ENCODE measurements at places on chromosomes 5 and 9.

GRCh38 chr9:80282766-80283165, 711.0 kb downstream of the TLE4 start:
- DNase-seq = no peak

DNA sequence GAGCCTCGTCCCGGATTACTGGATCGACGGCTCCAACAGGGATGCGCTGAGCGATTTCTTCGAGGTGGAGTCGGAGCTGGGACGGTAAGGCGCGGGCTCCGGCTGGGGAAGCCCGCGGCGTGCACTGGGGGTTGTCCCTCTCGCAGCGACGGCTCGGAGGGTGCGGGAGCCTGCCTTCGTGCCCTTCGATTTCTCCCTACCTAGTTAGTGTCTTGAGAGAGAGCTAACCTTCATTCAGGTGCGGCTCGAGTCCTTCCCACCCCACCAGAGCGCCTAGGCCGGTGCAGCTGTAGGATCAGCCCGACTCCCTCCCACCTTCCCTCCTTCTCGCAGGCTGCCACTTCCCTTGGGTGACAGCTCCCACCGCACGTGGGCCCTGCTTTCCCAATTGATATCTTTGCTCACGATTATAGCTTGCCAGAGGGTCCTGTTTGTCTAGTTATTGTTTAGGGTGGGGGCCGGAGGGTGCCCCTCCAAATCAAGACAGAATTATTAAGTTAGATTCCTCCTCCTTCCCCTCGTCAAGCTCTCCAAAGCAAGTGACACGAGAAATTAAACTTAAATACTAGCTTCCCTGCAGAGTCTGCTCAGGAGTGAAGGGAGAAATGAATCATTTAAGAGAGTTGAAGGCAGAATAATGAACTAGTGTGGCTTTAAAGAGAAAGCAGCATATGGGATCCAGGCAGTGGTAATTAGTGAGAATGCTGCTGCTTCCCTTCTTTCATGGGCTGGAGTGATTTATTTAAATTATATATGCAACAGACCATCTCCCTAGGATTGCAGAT, 569 bp downstream of the CAMK4 start:
- peak; percentile 41 for DNase-seq

- DNase-seq = no peak
These were observed 2.0 kb downstream of the PITX1 start for GRCh38 chr5:135031813-135032694.

DNA sequence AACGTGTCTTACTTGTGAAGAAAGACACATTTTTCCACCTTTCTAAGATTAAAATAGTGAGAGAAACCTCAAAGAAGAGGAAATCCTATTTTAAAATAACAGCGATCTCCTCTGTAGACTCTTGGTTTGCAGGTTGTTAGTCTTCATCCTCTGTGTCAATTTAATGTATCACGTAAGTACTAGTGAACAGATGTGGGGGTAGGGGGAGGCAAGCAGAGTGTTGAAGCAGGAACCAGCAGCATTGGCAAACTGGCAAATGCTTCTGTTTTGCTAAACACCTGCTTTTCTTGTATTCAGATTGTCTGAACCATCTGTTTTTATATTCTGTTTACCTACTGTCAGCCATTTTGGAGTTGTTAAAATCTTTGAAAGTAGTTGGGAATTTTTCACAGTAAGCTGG, 159.3 kb upstream of the TLX3 start:
- no peak for DNase-seq

- no peak for DNase-seq
These were observed 989.8 kb downstream of the TLE1 start for GRCh38 chr9:80699511-80699998.

GRCh38 chr9:121443981-121444380, 55.7 kb downstream of the GGTA1 start:
- no peak for DNase-seq

DNA sequence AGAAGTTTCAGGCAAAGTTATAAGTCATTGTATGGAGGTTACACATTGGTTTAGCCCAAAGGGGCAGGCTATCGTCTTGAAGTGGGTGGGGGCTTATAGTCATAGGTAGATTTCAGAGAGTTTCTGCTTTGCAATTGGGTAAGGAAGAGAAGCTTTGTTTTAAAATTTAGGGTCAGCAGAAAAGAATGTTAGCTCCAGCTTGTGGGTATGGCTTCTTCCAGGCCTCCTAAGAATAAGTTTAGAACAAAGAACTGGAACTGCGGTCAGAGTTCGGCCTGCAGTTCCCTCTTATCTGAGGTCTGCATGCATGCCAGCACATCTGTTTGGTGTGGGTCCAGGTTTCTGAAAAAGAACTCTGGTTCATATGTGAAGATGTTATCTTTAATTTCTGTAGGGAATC, 96.1 kb downstream of the CYFIP2 start:
- no peak for DNase-seq

DNA sequence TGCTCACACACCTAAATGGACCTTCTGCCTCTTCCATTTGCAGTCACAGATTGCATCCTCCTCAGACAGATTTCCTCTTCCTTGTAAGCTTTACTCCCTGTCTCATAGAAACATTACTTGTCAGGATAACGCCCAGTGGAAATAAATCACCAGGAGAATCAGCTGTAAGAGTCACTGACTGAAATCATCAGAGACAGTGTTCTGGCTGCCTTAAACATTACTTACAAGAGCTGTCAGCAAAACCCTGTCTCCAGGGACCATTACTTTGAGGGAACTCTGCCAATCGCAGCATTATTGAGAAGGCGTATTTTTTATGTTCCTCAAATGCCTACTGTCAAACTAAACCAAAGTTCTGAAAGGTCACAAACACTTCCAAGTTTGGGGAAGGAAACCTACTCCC, 5.9 kb downstream of the DPYSL3 start:
- DNase-seq = peak; percentile 78

DNA sequence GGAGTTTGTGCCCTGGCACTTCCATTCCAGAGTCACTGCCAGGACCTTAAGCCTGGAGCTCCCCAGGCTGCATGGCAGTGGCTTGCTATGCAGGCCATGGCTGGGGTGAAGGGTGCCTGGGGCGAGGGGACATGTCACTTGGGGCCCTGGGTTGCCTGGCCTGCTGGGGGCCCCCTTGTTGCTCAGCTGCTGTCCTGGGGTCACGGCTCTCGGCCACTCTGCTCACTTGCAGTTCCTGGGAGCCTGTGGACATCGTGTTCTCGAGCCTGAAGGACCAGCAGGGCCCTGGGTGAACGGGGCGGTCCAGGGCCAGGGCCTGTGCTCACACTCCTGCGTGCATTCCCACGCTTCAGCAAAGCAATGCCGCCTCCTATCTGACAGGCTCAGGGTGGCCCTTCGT, 14.5 kb upstream of the SLC2A6 start:
- DNase-seq = no peak

DNA sequence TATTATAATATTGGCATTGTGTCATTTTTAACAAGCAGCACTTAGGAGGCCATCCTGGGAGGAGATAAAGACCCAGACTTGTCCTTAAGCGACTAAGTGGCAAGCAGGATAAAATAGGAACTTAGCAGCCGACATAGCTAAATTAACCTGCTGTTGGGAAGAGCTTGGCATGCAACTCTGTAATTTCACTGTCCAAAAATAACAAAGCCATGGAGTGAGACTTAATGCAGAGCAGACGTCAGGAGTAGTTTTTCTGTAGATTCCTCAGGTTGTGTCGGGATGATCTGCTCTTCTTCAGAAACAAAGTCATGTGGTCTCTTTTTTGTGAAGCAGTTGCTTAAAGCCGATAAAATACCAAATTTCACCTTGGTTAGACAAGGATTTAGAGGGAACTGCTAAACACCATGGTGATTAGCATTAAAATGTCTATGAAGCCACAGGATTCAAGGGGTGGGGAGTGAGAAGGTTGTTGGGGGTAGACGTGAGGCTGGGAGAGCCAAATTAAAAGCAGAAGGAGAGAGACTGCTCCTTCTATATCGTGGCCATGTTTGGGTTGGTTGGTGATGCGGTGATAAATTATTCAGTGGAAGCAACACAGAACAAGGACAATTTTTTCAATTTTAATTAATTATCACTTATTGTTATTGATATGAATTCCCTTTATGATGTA, 303.0 kb downstream of the CSNK1G3 start:
- DNase-seq = no peak

- DNase-seq = no peak
These were observed at the start of gene GALNT12 for GRCh38 chr9:98807070-98807813. GALNT12 (plus strand) TSS chr9:98807670; CDS start chr9:98807699, 29 bp downstream.

- DNase-seq = no peak
These were observed 12.7 kb downstream of the UBAC1 start for GRCh38 chr9:135948446-135948845.

DNA sequence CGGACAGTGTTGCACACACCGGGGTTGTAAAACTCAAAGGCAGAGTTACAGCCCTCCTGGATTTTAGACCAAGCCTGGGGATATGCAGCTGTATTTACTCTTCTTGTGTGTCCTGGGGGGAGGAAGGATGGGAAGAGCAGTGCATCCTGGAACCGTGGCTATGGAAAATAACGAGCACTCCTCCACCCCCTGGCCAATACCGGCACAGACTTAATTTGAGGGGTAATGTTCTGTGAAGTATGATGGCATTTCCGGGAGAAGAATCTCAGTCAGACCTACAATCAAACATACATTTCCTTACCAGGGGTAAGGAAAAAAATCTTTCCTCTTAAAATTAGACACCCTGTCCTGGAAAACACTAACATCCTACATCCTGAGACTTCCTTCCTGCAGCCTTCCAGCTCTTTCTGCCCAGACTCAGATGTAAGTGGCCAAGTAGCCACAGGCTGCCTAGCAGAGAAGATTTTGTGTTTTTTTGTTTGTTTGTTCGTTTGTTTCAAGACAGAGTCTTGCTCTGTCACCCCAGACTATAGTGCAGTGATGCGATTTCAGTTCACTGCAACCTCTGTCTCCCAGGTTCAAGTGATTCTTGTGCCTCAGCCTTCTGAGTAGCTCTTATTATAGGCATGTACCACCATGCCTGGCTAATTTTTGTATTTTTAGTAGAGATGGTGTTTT, 11.0 kb upstream of the ERMP1 start:
- no peak for DNase-seq

DNA sequence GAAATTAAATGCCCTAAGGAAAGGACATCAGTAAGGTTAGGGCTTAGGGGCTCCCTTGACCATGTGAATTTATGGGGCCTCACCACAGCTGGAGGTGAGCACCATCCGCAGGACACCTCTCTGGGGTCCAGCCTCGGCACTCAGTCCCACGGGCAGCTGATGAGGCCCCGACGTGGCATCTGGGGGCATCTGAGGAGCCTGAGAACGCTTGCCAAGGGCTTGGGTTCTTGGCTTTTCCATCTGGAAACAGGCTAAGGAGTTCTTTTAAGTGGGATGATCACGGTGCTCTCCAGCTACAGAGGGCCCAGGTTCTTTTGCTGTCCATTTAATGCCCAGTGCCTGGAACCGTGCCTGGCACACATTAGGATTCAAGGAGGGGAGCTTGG, 3.6 kb downstream of the NKX2-5 start:
- no peak for DNase-seq

DNA sequence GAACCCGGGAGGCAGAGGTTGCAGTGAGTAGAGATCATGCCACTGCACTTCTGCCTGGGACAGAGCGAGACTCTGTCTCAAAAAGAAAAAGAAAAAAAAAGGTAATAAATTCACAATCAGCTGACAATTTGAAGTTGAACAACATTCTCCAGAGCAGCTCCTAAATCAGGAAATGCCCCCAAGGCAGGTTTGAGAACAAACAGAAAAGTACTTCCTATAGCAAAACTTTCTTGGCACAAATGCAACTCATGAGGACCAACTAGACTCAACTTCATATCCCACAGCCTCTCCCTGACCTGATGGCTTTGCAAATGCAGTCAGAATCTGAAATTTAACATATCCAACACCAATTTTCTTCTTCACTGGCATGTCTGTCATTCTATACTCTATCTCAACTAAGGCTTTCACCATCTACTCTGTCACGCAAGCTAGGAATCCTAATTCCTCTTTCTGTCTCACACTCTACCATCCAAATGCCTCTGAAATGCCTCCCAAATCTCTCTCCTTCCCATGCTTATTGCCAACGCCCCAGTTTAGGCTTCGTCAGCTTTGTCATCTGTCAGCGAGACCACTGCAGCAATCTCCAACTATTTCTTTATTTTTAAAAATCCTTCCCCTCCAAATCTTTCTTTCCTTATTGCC, 113.3 kb downstream of the MAPKAP1 start:
- DNase-seq = no peak

- no peak for DNase-seq
These were observed 106.0 kb downstream of the ARRDC3 start for GRCh38 chr5:91277093-91277626.

DNA sequence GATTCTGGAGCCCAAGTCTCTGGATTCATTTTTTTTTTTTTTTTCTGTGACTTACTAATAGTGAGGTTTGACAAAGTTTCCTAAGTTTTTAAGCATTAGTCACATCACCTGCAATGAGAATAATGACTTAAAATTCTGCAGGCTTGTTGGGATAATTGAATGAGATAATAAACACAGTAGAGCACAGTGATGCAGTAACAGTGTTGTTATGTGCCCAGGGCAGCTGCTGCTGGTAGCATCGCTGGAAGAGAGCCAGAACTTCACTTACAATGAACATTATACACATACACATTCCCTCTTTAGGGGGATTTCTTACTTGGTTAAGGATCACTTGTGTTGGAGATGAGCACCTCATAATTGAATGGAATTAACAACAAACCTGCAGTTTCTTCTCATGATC, 78.9 kb downstream of the ALDH7A1 start:
- peak; percentile 72 for DNase-seq

- DNase-seq = peak; percentile 61
These were observed 159.8 kb downstream of the SLF1 start for GRCh38 chr5:94778299-94778698.

GRCh38 chr5:3375586-3376311, 219.9 kb upstream of the IRX1 start:
- no peak for DNase-seq

GRCh38 chr5:150560401-150561191, 52.7 kb downstream of the NDST1 start:
- DNase-seq = peak; percentile 91

GRCh38 chr5:34022121-34022705, 14.4 kb upstream of the AMACR start:
- DNase-seq = no peak

- no peak for DNase-seq
These were observed 585.2 kb downstream of the EFNA5 start for GRCh38 chr5:107085572-107085971.

DNA sequence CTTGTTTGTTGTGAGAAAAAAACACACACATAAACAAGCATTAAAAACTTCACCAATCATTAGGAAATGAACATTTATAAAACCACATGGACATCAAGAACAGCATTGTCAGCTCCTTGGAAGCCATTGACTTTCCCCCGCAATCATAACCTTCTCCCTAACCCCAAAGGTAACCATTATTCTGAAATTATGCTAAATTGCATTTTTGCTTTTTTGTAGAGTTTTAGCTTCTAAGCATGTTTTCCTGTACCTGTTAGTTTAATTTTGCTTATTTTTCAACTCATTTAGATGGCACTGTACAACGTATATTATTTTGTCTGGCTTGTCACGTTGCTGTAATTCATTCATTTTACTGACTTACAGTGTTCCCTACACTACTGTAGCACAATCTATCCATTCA, 36.8 kb downstream of the PDE6A start:
- DNase-seq = no peak

DNA sequence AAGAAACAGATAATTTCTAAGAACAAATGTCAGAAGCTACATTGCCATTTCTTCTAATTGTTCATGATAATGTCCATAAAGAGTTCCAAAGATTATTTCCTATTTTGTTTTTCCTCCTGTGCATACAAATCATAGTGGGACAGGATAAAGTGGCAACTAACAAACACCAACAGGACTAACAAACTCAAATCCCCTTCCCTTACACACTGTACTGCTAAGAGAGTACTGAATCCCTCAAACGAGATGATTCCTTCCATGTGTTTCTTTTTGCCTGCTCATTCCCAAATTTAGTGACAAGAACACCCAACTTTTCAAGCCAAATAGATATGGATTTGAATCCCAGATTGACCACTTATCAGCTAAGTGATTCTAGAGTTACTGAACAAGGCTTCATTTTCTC, 15.2 kb downstream of the STRBP start:
- no peak for DNase-seq

Measured in BE2C (cell line).